Mesenteric fat pad (tissue), 1 donor: ENCODE measurements at places on chromosomes 6 and 20.

GRCh38 chr20:60266177-60266823 is 308.1 kb downstream of the CDH26 start:
- no peak for DNase-seq

GRCh38 chr6:81812401-81812800 is 59.9 kb upstream of the TENT5A start:
- DNase-seq = no peak

DNA sequence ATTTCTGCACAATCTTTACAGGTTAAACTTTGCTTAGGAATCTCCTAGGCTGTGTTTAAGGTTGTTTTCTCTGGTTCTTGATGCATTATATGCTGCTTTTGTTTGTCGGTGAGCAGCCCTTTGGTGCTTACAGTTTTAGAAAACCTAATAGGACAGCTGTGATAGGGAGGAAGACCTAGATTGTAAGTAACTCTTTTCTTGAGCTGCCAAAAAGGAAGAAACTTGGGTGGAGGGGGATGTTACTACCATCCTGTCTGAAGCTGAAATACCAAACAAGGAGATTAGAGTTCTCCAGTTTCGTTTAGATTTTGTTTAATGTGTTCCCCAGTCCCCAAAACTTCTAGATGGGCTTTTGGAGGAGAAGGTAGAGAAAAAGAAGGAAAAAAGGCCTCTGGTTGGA is 72.0 kb downstream of the ANKS1A start:
- DNase-seq = no peak

DNA sequence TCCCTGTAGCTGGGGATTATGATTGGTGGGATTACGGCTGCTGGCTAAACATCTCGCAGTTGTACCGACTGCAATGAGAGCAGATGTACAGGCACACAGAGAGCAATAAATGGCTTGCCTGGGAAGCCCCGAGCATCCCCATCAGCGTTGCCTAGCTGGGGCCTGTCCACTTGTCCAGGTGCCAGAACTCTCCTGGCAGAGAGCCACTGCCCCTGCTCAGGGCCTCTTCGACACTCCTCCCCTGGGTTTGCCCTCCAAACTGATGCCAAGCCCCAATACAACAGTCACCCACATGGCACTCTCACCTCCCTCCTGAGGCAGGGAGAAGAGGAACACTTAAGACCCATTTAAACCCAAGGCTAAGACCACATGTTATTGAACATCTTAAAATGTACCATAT is 715.1 kb downstream of the PTPRT start:
- DNase-seq = no peak

DNA sequence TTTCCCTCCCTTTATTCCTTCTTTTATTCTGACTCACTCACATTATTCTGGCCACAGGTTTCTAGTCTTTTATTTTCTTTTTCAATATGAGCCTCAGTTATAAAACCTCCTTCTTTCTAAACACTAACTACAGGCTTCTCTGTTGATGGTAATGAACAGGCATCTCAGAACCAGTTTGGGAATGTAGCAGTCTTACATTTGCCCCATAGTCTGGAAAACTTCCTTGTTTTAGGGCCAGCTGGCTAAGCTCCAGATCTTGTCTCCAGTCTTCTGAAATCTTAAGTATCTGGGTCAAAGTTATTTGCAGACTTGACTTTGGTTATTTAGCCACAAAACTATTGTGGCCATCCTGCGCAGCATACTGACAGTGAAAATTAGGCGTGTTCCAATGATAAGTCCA is 97.0 kb upstream of the MAN1A1 start:
- no peak for DNase-seq

DNA sequence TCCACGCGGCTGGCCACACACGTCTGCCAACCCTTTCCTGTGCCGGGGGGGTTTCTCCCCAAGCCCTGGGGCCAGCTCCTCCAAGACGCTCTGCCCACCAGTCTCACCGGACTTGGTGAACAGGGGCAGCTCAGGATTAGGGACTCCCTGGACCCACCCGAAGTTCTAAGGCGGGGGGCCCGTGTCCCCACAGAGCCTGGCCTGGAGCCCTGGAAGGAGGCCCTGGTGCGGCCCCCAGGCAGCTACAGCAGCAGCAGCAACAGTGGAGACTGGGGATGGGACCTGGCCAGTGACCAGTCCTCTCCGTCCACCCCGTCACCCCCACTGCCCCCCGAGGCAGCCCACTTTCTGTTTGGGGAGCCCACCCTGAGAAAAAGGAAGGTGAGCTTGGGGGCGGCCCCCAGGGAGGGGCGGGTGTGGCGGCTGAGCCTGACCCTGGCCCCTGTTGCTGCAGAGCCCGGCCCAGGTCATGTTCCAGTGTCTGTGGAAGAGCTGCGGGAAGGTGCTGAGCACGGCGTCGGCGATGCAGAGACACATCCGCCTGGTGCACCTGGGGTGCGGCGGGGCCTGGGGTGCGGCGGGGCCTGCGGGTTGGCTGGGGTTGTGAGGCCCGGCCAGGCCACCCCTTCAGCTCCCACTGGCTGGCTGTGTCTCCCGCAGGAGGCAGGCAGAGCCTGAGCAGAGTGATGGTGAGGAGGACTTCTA is 2.3 kb downstream of the SLC2A4RG start:
- no peak for DNase-seq

- no peak for DNase-seq
Measured at GRCh38 chr20:6142348-6142993, 19.6 kb upstream of the FERMT1 start.

DNA sequence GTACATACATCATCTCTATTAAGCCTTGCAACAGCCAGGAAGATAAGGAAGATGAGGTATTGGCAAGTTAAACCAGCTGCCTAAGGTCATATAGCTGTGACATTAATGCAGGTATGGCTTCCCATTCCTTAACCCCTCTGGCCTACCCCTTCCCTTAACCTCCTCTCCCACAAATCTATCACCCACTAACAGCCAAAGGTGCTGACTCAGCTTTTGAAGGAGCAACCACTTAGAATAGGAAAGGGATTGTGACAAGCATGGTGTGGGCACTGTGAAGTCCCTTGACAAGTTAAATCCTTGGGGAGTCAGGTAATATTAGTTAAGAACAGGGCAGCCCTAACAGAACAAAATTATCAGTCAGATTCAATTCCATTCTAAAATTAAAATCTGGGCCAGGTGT is 5.4 kb upstream of the SH3BGRL2 start:
- DNase-seq = no peak

DNA sequence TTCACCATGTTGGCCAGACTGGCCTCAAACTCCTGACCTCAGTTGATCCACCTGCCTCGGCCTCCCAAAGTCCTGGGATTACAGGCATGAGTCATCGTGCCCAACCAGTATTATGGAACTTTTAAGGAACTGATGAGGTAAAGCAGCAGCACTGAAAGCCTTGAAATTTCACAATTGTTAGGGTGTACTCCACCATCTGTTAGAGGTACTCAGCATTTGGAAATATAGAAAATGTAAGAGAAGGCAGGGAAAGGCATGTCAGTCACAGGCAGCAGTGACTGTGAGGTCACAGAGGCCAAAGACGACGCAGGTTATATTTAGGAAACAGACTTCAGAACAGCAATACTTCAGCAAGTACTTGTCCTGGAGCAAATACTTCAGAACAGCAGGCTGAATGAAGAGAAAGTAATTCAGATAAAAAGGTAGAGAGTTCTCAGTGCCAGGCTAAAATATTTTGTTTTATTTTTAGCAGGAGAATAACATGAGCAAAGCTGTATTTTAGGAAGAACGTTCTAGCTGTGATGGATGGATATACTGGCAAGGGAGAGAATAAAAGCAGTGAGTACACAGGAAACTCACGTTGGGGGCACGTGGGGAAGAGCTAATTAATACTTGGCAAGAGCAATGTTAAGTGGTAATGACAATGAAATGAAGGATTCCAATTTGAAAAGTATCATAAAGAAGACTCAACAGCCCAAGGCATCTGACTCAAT is 67.2 kb downstream of the DTNBP1 start:
- DNase-seq = no peak

DNA sequence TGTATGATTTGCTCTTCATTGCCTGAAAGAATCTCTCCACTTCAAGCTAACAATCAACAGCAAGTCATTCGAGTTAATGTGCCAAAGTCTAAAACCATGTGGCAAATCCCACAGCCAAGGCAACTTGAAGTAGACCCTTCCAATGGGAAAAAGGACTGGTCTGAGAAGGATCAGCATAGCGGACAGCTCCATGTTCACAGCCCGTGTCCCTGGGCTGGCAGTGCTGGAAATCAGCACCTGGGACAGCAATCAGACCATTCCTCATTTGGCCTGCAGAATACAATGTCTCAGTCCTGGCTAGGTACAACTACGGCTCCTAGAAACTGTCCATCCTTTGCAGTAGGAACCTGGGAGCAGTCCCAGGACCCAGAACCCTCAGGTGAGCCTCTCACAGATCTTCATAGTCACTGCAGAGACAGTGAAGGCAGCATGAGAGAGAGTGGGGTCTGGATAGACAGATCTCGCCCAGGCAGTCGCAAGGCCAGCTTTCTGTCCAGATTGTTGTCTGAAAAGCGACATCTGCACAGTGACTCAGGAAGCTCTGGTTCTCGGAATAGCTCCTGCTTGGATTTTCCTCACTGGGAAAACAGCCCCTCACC is 1.1 kb downstream of the GJA10 start:
- no peak for DNase-seq

DNA sequence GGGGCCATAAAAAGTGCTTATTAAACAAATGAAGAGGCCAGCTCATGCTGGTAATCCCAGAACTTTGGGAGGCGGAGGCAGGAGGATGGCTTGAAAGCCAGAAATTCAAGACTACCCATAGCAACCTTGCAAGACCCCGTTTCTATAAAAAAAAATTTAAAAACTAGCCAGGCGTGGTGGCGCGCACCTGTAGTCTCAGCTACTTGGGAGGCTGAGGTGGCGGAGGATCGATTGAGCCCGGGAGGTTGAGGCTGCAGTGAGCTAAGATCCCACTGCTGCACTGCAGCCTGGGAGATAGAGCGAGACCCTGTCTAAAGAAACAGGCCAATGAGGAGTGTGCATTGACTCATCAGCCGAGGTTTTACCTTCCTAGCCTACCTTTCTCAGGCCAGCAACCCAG is 15.2 kb downstream of the NPEPL1 start:
- DNase-seq = no peak

GRCh38 chr20:56929606-56930005 is 300.5 kb downstream of the TFAP2C start:
- no peak for DNase-seq

DNA sequence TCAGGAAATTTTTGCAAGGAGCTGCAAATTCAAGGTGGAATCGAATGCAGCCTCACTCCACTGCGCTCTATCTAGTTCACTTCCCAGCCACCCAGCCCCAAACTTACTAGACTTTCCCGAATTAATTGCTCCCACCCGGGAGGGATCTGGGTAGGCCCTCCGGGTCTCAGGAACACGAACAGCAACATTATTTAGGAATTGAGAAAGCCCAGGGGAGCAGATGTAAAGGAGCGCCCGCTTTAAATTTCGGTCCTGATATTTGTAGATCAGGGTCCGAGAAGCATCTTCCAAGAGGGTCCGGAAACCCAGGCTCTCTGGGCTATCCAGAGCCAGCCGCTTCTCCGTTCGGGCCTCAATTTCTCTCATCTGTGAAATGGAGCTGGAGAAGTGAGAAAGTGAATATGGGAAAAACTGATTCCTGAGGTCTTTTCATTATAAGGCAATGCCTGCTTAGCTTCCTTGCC is 490 bp upstream of the ID1 start:
- no peak for DNase-seq

GRCh38 chr20:11375335-11375734 is 542.4 kb upstream of the BTBD3 start:
- DNase-seq = no peak

DNA sequence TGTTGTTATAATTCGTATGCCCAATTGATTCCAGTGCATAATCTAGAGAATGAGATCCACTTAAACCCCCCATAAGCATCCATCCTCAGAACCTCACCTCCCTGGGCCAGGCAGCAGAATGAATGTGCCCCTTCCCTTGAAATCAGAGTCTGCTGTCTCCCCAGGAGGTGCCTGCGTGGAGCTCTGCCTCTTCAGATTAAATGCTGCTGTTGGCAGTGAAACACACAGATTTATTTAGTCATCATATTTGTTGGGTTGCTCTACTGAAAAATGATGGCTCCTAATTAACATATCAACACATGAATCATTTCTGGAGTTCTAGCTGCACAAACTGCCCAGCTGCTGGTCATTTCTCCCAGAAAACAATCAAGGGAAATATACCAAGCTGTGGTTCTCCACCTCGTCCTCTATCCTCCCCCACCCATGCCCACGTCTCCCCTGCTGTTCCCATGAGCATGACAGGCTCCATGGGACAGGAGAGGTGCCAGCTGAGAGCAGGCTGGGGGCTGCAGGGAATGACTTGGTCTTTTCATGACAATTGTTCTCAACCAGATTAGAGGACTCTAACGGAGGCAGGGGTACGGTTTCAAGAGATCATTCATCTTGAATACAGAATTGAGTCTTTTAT is 633.1 kb downstream of the CDH26 start:
- DNase-seq = no peak

DNA sequence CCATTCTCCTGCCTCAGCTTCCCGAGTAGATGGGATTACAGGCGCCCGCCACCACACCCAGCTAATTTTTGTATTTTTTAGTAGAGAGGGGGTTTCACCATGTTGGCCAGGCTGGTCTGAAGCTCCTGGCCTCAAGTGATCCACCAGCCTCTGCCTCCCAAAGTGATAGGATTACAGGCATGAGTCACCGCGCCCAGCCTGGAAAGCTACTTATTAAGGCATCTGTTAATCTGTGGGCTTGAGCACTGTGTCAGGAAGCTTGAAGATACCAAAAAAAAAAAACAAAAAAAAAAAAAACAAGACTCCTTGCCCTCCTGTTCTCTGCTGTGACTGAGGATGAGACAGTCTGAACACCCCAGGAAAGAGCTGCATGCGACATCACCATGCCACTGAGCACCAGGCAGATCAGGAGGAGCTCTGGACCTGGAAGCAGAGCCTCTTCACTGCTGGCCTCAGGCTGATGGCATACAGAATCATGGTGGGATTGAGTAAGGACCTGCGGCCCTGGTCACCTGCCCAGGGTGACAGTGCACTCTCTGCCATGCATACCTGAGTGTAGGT is 166.5 kb upstream of the SNX9 start:
- DNase-seq = peak; percentile 51

- no peak for DNase-seq
Measured at GRCh38 chr20:10652660-10653261, 21.0 kb downstream of the JAG1 start.

- DNase-seq = peak; percentile 96
Measured at GRCh38 chr6:19836799-19837510, at the start of gene ID4. ID4 (plus strand) TSS chr6:19837370; CDS start chr6:19837755, 385 bp downstream.

- no peak for DNase-seq
Measured at GRCh38 chr6:45979311-45979710, 36.3 kb downstream of the CLIC5 start.

- no peak for DNase-seq
Measured at GRCh38 chr20:57455386-57455785, 64.2 kb downstream of the RBM38 start.

DNA sequence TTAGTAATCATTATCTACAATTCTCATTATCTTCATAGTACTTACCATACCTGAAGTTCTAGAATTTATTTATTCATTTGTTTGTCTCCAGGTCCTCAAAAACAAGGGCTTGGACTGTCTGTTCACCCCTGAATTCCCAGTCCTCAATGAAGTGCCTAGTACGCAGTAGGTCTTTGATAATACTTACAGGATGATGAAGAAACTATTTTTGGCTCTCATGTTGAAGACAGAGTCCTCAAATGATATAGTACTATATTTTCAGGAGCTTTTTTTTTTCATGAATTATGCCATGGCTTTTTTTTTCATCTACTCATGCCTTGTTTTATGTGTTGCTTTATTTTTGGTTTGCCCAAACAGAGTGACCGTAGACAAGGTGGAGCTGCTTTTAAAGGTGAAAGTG is 66.5 kb downstream of the NDUFAF5 start:
- no peak for DNase-seq

- DNase-seq = no peak
Measured at GRCh38 chr6:7636151-7636550, 46.2 kb downstream of the SNRNP48 start.
